GM04504 (cell line): ENCODE measurements at places on chromosomes 7 and 10.

DNA sequence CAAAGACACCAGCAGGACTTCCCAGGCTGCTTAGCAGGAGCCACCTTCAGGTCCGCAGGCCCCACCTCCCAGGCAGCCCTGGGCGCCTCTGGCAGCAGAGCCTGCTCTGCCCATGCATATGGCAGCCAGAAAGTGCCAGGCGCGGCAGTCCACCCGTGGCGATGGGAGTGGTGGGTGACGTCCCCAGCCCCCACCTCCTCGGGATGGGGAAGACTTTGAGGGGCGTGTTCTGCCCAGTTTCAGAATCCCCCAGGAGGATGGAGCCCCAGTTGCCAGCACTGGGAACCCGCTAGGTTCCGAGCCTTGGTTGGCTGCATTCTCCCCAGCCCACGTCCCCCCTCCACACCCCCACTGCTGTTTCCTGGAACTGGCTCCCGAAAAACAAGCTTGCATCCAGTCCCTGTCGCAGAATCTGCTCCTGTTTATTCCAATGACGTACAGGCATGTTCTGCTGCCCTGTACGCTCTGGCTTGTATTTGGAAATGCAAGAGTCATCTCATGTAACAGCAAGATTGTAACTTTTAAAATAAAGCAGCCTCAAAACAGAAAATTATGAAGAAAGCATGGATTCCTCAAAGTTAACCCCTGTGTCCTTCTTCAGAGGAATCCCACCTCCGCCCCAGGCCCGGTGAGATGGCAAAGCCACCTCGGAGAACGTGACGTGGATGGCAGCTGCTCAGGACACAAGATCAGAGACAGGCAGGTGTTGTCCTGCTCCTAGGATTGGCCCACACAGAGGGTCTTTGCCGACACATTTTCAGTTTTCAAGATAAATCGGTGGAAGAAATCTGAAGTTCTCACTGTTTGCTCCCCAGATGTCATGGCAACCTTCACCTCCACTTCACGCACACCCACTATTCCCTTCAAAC lies 87.8 kb upstream of the PPP2R2D start:
- DNase-seq, result no peak

DNA sequence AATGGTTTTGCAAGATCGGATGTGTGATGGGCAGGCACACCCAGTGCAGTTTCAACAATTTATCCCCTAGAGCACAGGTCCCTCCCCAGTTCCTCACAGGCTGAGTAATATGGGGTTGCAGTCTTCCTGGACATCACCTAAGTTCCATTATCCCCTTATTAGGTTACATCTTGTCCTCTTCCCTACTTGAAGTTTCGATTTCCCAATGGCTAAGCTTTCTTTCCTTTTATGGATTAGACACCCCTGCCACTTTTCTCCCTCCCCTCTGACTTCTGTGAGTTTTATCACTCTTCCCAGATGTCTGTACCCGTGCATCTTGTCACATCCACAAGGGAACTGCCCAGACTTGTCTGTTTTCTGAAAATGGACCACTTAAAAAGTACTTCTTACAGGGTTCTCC lies 2.4 kb upstream of the NIPSNAP2 start:
- no peak for DNase-seq

DNA sequence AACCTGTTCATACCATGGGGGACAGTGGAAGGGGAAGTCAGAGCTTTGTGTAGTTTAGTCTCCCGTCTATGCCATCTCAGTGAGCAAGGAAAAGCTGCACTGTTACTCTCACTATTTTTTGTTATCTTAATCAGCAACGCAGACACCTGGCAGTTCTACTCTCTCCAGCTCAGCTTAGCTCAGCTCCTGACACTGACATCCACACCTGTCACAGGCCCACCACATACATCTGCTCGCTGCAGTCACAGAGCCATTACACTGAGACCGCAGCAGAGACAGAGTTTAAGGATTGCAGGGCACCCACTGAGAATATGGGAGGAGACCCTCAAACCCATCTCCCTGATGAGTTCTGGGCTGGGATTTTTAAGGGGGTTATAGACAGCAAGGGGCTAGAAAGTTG lies 257.3 kb upstream of the AKR1E2 start:
- DNase-seq, result no peak

DNA sequence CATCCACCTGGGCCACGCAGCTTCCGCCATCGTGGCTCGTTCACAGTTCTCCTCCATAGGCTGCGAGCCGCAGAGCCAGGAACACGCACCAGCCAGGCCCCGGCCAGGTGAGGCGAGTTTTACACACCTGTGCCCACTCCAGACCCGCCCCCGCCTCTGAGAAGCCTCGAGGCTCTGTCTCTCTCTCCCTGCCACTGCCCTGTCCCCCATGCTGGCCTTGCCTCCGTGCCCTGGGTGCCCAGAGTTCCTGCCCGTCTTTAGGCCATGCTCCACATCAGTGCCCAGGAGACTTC lies 142.2 kb downstream of the SLIT1 start:
- no peak for DNase-seq

DNA sequence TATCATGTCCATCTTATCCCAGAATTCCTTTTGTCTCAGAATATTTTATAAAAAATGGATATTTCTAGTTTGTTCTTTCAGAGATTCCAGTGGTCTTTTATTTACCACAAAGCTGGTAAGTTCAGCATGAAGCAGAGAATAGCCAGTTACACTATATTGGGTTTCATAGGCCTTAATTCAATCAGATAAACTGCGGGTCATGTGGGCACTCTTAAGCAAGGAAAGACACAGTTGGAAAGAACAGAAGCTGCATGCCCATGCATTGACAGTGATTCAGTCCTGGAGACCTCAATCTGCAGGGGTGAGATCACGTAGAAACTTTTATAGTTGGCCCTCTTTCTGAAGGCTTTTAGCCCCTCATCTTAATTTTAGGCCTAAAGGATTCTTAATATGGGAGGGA lies 281.3 kb upstream of the IGFBP3 start:
- DNase-seq, result no peak

DNA sequence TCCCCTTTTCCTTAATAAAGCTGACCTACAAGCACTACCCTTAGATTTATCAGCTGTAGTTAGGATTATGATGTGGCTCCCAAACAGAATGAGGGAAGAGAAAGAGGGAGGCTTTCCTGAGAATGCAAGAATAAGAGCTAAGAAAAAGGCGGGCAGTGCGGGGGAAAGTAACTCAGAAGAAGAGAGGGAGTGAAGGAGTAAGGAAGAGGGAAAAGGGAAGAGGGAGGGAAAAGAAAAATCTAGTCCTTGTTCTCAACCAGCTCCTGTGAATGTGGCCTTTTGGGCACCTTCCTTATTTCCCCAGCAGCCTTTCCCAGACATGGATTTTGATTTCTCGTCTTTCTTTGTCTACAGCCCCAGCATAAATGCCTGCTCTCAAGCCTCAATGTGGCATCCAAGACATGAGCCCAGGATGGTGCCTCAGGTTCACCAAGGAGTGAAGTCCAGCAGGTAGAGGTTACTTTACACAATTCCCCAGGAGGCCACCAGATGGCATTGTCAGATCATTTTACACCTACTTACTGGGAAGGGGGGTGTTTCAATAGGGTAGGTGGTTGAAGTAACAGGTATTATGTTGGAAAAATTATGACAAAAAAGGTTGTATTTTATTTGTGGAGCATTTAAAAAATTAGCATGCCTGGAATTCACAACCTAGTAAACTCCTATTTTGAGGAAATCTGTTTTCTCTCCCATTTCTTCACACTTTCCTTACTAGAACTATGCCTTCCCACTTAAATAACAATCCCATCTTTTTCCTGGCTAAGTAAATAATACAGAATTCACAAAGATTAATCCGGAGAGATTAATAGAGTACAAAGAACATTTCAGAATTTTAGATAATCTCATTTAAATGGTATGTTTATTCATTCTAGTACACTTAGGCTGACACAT lies 106.5 kb downstream of the HTR7 start:
- peak; percentile 15 for DNase-seq

DNA sequence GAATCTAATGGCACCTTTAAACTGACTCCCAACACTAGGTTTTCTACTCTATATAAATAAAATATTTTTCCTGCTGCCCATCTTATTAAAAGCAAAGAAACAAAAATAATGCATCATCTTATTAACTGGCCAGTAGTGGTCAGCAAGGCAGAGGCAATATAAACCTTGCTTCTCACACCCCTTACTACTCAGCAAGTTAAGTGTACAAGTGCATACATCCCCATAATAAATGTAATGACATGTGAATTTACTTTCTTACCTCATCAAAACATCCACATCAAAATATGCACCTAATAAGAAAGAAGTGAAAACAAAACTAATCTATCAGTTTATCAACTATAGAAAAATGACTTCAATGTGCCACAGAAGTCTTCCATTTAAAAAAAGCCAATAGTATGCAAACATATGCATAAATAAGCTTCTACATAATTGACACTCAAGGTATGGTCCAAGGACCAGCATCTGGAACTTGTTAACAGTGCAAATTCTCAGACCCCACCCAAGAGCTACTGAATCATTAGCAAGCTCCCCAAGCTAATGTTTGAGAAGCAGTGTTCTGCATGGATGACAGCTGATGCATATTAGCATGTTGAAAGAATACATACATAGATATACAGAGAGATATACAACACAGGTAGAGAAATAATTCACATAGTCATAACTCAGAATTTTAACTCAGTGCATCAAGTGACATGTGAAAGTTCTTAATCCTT lies 182.7 kb downstream of the C7orf25 start:
- DNase-seq, result no peak

DNA sequence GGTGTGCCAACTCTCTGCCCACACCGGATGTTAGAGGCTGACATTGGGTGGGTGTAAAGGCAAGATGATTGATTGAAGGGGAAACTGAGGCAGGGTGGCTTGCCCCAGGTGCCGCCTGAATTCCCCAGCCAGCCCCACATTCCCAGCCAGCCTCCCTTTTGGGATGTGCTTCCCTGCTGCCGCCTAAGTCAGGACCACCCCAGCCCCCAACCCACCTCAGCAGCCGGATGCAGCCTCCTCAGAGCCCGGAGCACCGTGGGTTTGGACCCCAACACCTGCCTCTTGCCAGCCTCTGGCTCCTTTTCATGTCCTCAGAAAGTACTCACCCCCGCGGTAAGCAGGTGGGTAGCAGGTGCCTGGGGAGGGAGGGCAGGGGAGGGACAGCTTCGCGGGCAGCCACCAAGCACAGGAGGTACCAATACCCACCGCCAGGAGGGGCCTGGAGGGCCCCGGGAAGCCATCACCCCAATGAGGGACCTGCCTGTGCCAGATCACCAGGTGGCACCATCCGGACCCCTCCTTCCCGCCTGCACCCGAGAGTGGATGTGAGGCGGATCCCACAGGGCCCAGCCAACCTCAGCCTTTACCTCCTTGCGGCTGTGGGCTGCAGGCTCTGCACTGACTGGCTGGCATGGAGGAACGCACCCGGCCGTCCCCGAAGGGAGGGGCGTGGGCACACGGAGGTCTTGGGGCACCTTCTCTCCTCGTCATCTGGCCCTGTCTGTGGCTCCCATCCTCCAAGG lies 60.5 kb downstream of the PWWP2B start:
- DNase-seq, result no peak

GRCh38 chr10:62582101-62582705 lies 208.0 kb downstream of the ZNF365 start:
- no peak for DNase-seq

DNA sequence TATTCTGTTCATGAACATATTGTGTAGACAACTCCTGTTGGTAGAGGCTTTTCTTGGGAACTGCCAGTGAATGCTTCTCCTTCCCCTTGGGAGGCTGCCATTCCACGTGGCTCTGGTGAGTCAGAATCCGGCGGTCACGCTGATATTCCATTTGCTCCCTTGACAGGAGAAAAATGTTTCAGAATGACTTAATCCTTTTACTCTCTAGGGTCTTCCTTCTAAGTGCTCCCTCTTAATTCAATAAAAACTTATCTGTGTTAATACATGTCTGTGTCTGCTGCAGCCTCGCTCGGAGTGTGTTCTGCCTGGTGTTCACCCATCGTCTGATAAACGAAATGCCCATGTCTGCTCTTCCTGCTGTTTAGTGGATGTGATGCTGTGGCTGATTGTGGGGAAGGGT lies 278.6 kb downstream of the ARHGAP12 start:
- DNase-seq, result peak; percentile 85

- DNase-seq, result no peak
Observed at GRCh38 chr7:108794466-108794865, 224.8 kb downstream of the DNAJB9 start.

- no peak for DNase-seq
Observed at GRCh38 chr7:136549756-136550155, 318.7 kb upstream of the CHRM2 start.

GRCh38 chr7:44388089-44388970 lies 62.9 kb upstream of the CAMK2B start:
- DNase-seq, result no peak

DNA sequence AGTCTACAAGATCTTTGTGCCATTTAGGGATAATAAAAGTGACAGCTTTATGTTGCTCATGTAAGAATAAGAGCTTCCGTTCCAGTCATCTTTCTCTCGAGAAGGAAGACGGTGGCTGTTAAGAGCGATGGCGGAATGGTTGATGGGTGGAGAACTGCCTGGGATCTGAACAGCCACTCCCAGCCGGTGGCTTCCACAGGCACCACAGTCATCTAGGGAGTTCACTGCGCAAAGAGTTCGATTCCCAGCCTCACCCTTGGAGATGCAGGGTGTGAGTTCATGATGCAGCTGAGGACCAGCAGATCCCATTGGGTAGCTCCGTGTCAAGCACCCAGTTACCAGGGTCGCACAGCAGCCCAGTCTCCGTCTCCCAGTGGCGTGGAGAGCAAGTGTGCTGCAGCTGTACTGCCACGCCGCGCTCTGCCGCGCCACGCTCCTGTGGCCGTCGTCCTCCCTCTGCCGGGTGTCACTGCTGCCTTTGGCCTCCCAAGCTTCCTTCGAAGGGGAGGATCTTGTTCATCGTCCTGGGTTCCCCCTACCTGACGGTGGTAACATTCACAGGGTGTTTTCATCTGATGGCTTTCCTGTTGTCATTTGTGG lies 7.8 kb downstream of the SUN1 start:
- no peak for DNase-seq

DNA sequence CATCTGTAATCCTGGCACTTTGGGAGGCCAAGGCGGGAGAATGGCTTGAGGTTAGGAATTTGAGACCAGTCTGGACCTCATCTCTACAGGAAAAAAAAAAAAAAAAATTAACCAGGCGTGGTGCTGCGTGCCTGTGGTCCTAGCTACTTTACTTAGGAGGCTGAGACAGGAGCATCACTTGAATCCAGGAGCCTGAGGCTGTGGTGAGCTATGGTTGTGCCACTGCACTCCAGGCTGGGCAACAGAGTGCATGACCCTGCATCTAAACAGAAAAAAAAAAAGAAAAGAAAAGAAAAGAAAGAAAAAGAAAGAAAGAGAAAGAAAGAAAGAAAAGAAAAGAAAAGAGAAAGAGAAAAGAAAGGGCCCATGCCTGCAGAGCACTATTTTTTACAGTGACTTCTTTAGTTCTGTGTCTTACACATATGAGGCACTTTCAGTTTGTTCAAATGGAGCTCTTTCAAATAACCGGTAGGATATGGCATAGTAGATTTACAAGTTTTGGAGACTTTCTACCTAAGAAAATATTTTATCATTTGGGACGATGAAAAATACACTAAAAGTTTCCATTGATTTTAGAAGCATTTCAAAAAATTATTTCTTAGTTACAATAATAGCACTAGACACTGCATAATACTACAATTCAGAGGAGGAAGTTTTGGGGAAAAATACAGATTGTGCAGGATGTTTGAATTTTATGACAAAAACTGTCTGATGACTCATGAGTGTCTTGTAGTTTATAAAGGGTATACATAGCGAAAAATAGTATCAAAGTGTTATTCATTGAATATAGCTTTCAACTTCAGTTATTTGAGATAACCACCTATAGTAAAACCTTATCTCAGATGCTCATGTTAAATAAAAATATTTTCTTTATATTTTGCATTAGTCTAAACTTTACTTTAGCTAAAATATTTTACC lies 75.9 kb downstream of the MDFIC start:
- no peak for DNase-seq

GRCh38 chr7:37150180-37150579 lies 298.5 kb downstream of the ELMO1 start:
- no peak for DNase-seq

- no peak for DNase-seq
Observed at GRCh38 chr7:139230484-139230773, 608 bp upstream of the UBN2 start.
